ENCODE measurements at places on chromosomes 4 and X.
A peak's percentile ranks its signal among the peaks of the same experiment; 100 is the strongest.

GRCh38 chr4:22099896-22100295 is 151.3 kb upstream of the KCNIP4 start:
- DNase-seq, result no peak

DNA sequence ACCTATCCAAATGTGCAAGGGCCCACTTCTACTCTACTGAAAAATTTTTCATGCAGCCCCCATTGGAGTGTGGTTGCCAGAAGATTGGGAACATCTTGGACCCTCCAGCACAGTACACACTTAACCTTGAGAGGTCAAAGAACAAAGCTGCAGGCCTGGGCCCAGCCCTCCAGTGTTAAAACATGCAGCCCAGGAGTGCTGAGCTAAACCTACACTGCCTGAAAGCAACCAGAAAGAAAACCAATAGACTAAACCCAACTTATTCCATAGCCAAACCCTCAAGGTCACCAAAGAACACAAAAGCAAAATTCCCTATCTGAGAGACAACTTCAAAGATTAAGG is 47.9 kb downstream of the TECRL start:
- DNase-seq, result no peak

- DNase-seq, result peak; percentile 13
Measured at GRCh38 chr4:169268951-169269760, 1.6 kb downstream of the SH3RF1 start.

- no peak for DNase-seq
Measured at GRCh38 chr4:115361781-115362180, 248.4 kb upstream of the NDST4 start.

- DNase-seq, result no peak
Measured at GRCh38 chr4:185470501-185471195, 885 bp downstream of the CCDC110 start.

GRCh38 chrX:34560180-34560579 is 96.9 kb downstream of the TMEM47 start:
- DNase-seq, result no peak

DNA sequence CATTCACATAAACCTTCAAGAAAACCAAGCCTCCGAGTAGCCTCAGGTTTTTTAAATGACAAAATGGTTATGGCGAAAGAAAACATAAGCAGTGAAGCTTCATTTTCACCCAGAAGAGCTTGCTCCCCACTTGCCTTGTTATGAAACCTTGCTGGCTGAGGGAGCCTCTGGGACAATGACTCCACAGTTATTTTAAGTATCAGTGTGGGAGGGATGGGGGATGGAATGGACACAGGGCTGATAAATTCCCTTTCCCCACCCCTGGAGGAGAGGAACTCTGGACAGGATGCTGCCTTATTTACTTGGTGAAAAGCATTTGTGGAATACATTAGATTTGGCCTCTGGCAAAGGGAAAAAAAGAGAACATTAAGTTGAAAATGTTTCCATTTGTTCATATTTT is 220.7 kb upstream of the CNKSR2 start:
- DNase-seq, result peak; percentile 28

DNA sequence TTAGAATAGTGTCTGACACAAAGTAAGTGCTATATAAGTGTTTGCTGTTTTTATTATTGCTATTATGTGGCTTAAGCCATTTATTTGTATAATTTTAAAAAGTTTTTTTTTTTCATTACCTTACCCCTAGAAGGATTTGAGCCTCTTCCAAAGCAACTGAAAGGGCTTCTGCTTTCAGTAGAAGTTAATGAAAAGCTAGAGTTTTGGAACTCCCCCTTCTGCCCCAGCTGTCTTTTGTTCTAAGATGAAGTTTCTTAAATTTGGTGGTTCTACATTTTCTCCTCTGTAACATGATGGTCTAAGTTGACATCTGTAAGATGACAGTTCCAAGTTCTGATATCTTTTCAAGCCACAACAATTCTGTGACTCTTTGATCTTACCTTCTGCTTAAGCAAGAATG is 30.3 kb downstream of the FHIP1A start:
- no peak for DNase-seq

DNA sequence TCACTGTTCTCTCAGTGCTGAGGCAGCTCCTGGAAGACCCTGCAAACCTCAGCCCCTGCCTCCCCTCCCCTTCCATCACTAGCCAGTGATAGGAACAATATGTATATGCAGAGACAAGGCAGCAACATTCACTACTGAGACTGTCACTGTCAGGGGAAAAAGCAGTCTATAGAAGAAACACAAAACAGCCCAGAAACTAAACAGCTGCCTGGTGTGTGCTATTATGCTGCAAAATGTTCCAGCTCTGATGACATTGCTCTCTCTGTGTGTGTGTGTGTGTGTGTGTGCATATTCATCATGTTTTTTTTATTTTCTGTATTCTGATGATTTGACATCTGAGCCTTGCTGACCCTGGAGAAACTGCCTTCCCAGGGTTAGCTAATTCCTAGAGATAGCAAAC is 147.2 kb downstream of the SPATA18 start:
- no peak for DNase-seq

DNA sequence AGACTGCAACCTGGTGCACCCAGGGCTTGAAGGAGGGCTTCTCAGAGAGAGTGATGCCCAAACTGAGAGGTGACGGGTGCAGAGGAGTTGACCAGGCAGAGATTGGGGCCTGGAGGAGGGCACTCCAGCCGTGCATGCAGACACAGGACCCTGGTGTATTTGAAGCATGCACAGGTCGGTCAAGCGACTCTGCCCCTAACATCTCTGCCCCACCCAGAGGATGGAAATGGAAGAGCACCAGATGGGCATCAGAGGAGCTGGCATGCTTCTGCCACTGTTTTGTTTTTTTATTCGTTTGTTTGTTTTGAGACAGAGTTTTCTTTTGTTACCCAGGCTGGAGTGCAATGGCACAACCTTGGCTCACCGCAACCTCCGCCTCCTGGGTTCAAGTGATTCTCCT is 320.9 kb downstream of the EVC2 start:
- no peak for DNase-seq

GRCh38 chr4:75071317-75071716 is 138.4 kb downstream of the PARM1 start:
- no peak for DNase-seq

- no peak for DNase-seq
Measured at GRCh38 chr4:21454831-21455230, 493.7 kb downstream of the KCNIP4 start.

GRCh38 chrX:15998350-15998749 is 125.0 kb upstream of the GRPR start:
- no peak for DNase-seq

DNA sequence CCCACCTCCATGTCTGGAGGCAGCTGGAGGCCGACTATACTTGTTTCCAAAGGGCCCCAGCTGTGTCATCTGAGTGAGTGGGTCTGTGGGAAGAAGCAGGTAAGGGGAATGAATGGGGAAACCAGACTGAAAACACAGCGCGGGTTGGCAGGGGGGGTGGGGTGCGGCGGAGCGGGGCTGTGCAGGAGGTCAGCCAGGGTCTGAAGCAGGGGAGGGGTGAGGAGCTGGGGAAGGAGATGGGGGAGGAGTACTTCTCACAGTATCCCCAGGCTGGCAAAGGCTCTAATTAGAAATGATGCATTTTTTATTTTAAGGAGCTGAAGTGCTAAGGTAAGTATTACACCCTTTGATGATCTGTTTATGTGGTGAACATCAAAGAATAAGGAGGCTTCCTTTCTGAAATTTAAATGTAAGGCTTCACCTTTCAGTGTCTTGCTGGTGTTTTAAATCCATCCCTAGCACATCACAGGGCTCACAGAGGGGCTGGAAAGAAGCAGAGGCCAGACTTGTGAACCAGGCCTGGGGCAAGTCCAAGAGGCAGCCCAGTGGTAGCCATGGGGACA is 37.5 kb downstream of the SMIM20 start:
- DNase-seq, result no peak

DNA sequence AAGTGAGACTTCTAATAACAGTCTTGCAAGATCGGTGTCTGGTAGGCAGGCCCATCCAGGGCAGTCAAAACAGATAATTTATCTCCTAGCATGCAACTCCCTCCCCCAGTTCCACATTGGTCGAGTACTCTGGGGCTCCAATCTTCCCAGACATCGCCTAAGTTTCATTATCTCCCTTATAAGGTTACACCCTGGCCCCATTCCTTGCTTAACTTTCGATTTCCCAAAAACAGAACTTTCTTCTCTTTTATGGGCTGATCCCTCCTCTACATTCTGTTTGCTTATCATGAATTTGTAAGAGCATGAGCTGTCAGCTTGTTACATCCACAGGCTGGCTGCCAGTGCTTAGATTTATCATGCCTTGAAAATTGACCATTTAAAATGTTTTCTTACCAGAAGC is 471.3 kb downstream of the TECRL start:
- no peak for DNase-seq
